ENCODE measurements at places on chromosomes 12 and 14.

- no peak for DNase-seq
These were observed 21.2 kb downstream of the ASB2 start for GRCh38 chr14:93954900-93955849.

DNA sequence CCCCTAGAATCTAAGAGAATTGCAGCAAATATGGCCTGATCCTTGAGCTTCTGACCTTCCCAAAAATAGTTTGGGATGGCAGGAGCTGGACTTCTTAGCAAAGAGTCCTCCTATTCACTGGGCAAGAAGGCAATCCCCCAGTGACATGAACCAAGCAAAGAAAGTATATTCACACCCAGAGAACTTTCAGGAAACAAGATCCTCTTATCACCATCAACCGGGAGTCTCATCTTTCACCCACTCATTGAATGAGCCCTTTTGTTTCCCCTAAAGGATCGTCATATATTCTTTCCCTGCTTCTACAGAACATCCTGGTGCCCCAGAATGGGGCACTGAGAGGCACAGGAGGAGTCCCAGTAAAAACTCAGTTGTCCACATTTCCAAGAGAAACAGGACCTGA, 19.7 kb downstream of the SPTB start:
- DNase-seq = no peak

- DNase-seq = peak; percentile 55
These were observed 2.4 kb downstream of the PRKD1 start for GRCh38 chr14:29925101-29925722.

DNA sequence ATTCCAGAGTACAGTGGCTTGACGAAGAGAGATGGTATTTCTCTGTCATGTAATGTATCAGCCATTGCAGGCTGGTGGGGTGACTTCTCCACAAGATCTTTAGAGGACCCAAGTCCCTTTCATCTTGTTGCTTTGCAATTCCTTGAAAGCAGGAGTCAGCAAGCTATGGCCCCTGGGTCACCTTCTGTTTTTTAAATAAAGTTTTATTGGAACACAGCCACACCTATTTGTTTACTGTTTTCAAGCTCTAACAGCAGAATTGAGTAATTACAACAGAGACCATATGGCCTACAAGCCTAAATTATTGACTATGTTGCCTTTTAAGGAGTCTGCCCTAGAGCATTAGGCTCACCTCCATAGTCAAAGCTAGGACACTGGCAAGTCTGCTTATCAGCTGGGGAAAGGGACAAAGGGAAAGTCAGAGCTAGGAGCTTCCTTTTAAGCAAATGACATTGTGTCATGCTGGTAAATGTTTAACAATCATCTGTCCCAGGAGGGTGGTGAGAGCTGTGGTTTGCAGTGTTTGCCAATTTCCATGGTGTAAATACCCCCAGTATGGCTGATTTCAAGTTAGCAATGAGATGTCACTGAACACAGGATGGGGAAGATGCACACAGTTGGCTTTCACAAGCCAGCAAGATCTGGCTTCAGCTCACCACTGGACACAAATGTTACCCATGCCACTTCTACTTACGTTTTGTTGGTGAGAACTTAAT, 87.7 kb upstream of the PWP1 start:
- no peak for DNase-seq

DNA sequence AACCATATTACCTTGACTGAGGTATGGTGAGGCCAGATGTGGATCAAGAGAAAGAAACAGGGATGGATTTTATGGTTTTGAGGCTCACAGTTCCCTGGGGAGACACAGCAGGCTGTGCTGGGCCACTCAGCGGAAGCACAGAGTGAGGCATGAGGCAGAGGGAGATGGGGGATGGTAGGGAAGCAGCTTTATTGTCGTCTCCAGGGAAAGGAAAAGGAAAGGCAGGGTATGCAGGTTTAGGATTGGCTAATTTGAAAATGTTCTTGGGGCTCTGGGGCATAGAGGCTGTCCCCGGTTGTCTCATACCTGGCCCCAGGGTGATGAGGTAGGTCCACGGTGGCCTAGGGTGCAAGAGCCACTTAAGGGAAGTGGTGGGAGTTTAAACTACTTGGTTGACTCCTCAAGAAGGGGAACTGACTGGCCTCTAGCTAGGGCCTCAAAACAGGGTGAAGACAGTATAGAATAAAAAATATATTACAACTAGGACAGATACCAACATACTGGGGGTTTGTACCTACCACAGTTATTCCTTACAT, 322.8 kb downstream of the RGS6 start:
- no peak for DNase-seq

- DNase-seq = no peak
These were observed 25.8 kb upstream of the NUDT14 start for GRCh38 chr14:105206873-105207272.

- peak; percentile 77 for DNase-seq
These were observed 602 bp downstream of the APEX1 start for GRCh38 chr14:20455355-20456300.

DNA sequence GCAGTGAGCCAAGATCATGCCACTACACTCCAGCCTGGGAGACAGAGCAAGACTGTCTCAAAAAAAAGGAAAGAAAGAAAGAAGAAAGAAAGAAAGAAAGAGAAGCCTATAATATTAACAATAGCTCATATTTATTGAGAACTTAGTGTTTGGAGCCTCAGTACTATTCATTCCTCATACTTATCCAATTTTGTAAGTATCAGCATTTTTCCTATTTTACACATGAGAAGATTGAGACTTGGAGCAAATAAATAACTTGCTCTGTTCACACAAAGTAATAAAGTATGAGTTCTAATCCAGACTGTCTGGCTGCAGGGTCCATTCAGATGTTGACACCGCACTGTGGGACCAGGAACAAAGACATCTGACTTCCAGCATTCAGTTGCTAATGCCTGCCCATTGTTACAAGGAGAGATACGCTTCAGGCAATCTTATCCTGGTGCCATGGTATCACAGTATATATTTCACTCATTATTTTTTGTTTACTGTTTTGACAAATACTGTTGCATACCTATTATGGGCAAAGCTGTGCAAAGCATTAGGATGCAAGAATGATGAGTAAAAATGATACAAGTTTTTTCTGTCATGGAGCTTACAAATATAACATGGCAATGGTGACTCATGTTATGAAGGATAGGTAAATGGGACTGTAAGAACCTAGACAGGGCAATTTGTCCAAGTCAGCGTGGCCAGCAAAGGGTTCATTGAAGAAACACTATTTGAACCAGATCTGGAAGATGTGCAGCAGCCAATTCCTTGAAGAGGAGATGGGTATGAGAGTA, 21.4 kb upstream of the TMTC2 start:
- no peak for DNase-seq

- no peak for DNase-seq
These were observed 17.9 kb downstream of the SIVA1 start for GRCh38 chr14:104770851-104771272.

GRCh38 chr14:104094709-104095425, 9.4 kb downstream of the ASPG start:
- DNase-seq = peak; percentile 87

- no peak for DNase-seq
These were observed 5.5 kb downstream of the ASIC1 start for GRCh38 chr12:50062728-50063460.

DNA sequence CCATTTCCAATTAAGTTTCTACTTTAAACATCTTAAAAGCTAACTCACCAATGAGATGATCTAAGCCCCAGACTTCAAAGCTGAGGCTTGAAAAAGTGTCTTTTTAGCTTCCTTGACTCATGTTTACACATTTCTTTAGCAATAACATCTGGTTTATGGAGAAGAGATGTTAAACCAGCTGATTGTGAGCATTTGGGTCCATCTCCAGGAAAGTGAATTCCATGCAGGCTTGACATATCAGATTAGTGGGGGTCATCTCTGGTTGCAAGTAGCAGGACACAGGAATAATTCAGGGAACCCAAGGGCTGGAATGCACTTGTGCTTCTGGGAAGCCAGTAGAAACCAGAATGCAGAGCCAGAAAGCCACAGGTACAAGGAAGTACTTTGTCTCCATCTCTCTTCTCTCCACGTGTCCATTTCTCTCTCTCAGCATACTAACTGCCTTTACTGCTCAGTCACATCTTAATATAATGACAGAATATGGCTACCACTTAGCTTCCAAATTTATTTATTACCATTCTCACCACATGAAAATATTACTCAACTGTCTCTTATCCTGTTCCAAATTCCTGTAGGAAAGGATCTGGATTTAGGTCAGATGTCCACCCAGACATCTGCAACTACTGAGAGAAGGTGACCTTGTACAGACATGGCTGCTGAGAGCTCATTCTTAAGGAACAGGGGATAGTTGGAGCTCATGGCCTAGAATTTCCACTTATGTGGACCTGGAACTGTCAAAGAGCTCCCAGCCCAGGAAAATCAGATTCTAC, 104.4 kb downstream of the SCN8A start:
- peak; percentile 41 for DNase-seq

- DNase-seq = no peak
These were observed 840 bp downstream of the DHRS7 start for GRCh38 chr14:60164404-60164711.
